ENCODE measurements at places on chromosomes 2 and 18.

DNA sequence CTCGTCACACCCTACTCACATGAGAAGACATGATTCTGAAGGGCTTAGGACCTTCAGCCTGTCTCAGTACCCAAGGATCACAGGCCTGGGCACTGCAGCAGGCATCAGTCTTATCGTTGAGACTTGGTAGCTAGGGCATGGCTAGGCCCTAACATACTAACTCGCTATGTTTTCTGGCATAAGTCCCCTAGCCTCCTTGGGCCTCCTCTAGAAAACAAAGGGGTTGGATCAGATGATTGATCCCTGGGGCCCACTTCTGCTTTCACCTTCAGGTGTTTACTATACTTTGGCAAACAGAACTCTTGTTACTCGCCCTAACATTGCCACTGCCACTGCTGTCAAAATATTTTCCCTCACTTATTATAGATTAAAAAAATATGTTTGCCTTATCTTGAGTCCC lies 44.2 kb downstream of the VSNL1 start:
- DNase-seq: no peak

GRCh38 chr18:11864471-11864870 lies 13.3 kb downstream of the CHMP1B start:
- DNase-seq: no peak

DNA sequence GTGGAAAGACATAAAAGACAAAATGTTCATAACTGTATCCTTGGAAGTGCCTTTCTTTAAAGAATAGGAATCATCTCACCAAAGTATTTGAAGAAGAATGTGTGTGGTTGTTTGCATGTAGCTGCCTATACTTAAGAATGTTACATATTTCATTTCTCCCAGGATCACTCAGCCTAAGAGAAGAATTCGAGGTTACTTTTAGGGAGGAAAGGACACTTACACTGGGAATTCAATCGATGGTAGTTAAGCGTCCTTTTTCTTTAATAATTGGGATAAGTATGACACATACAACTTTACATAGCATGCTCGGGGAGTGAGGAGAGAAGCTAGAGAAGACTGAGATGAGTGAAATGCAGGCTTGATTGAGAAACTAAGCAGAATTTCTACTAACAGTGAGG lies 22.0 kb upstream of the CYP1B1 start:
- DNase-seq: no peak

GRCh38 chr2:211408483-211408891 lies 852.1 kb downstream of the CPS1 start:
- no peak for DNase-seq

- DNase-seq: no peak
These were observed 108.2 kb upstream of the ERBB4 start for GRCh38 chr2:212646698-212647366.

GRCh38 chr2:200477667-200478131 lies 32.2 kb downstream of the KCTD18 start:
- no peak for DNase-seq

DNA sequence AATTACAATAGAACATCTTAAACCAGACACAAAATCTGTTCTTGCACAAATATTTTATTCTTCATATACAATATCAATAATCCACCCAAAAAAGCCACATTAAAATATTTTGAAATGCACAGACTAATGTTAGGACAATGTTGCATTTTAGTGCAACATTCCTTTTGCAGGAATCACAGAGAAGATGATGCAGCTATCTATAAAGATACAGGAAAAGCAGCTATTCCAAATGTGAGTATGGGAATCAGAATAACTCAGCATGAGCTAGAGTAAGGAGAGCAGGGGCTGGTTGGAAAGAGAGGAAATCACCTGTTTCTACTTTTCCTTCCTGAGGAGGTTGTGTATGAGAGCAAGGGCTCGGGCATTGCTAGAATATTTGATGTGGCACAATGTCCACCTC lies 4.8 kb downstream of the C2orf66 start:
- DNase-seq: no peak

GRCh38 chr2:230885463-230886130 lies 20.9 kb downstream of the ITM2C start:
- no peak for DNase-seq

GRCh38 chr2:219439506-219439905 lies 4.9 kb downstream of the SPEG start:
- DNase-seq: no peak

Data from activated CD4-positive, alpha-beta T cell treated with anti-CD3 and anti-CD28 coated beads, Interleukin-10, Interleukin-2, amounts not matched to agents 100 ng/mL and 50 ng/mL, durations not matched to agents 16 hours and 8 hours (primary cell).